ENCODE measurements at places on chromosomes 7 and 10.

- no peak for DNase-seq
These were observed 83.7 kb downstream of the CYP2C19 start for GRCh38 chr10:94846204-94846603.

DNA sequence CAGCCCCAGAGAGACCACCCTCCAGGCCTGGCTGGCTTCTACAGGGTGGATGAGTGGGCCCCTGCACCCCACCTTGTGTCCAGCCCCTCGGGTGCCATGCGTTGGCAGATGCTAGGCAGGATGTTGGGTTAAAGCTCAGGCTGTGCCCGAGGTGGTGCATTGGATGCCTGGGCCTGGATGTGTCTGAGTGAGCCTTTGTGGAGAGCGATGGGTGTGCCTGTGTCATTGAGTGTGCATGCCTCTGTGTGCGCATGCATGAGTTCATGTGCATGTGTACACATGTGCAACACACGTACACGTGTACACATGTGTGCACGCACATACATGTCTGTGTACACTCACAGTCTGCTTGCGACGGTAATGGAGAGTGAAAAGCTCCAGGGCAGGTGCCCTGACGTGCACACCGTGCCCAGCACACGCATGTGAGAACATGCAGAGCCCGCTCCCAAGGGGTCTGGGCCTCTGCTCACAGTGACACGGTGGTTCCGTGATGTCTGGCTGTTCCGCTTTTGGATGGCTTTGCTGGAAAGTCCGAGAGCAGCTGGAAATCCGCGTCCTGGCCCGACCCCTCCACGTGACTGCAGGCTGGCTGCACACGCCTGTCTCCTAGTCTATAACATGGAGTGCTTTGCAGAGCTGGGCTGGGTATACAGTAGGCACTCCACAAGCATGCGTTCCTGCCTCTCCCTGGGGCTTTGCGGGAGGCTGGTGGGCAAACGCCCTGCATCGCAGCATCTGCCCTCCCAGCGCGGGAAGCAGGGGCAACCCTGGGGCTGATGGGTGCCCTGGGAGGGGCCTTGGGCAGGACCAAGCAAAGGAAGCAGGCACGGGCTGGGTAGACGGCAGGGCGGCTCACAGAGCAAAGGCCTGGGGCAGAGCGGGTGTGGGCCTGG, 36.9 kb downstream of the ELFN1 start:
- DNase-seq, result no peak

- no peak for DNase-seq
These were observed 12.1 kb downstream of the ZNF282 start for GRCh38 chr7:149207324-149208035.

GRCh38 chr7:152527610-152528032, 91.8 kb upstream of the KMT2C start:
- no peak for DNase-seq

GRCh38 chr7:101624246-101625001, 4.7 kb downstream of the MYL10 start:
- no peak for DNase-seq
